NCI-H1694 (cell line): ENCODE measurements at places on chromosomes 6 and 20.

DNA sequence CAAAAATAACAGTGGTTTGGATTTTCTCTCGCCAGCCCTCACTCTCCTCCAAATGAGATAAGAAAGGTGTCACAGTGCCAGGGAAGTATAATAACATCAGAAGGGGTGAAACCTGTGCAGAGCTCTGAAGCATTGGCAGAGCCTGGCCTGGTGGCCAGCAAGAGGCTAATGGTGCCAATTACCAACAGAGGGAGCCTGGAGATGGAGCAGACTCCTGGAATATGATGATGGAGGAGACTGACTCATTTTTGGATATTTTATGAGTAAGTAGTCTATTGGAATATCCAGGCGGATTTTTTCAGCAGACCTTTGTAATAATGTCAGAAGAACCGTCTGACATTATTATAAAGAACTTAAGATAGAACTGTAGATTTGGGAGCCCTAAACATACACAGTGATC, 442.6 kb upstream of the MARCKS start:
- peak; percentile 4 for DNase-seq

GRCh38 chr20:32638848-32639247, 34.9 kb downstream of the C20orf203 start:
- no peak for DNase-seq

GRCh38 chr6:113184291-113184690, 672.9 kb upstream of the MARCKS start:
- no peak for DNase-seq

- DNase-seq = no peak
Observed at GRCh38 chr6:143357561-143358255, 92.8 kb downstream of the ADAT2 start.

- no peak for DNase-seq
Observed at GRCh38 chr6:167236239-167236571, 54.9 kb upstream of the UNC93A start.

DNA sequence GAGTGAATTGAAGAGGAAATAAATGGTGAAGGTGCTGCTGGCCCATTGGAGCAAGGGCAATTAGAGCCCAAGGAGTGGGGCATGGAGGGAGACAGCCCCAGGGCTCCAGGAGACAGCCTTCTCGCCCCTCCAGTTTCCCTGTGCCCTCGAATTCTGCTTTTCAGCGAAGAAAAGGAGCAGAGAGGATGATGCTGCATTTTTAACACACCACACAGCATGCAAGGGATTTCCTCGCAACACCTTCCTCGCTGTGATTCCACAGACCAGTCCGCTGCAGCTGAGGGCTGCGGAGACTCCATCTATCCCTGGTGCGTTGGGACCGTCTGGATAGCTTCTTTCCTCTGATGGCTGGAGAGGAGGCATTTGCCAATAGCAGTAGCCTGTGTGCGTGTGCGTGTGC, 41.7 kb downstream of the PTCHD4 start:
- no peak for DNase-seq

- DNase-seq = no peak
Observed at GRCh38 chr20:2741463-2741862, 48.9 kb downstream of the EBF4 start.

GRCh38 chr6:133062077-133062476, 179.1 kb upstream of the EYA4 start:
- DNase-seq = no peak

DNA sequence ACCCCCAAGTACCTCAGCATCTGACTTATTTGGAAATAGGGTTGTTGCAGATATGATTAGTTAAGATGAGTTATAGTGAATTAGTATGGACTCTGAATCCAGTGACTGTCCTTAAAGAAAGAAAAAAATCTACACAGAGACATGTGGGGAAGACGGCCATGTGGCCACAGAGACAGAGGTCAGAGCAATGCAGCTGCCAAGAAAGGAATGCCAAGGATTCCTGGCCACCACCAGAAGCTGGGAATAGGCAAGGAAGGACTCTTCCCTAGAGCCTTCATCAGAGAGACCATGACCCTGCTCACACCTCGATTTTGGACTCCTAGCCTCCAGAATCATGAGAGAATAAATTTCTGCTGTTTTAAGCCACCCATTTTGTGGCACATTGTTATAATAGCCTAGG, 81.8 kb downstream of the FYN start:
- no peak for DNase-seq

DNA sequence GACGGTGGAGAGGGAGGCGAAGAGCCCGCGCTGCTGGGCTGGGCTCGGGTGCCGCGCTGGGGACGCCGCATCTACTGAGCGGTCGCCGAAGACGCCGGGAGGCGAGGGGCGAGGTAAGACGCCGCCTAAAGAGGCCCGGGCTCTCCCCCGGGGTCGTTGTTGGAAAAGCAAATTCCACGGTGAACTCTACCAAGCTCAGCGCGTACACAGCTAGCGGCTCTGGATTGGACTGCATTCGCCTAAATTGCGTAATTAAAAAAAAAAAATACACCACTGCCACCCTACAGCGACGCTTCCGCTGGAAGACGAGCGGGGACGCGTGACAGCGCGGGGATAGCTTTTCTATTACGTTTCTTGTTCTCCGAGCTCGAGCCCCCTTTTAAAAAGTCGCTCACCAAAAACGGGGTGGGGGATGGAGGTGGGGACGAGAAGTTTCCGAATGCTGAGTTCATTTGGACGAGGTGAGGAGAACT, 92.0 kb upstream of the PRDM1 start:
- DNase-seq = no peak

- DNase-seq = no peak
Observed at GRCh38 chr20:31593221-31594001, 11.7 kb upstream of the ID1 start.

- DNase-seq = no peak
Observed at GRCh38 chr6:54074578-54075195, 36.6 kb upstream of the MLIP start.

DNA sequence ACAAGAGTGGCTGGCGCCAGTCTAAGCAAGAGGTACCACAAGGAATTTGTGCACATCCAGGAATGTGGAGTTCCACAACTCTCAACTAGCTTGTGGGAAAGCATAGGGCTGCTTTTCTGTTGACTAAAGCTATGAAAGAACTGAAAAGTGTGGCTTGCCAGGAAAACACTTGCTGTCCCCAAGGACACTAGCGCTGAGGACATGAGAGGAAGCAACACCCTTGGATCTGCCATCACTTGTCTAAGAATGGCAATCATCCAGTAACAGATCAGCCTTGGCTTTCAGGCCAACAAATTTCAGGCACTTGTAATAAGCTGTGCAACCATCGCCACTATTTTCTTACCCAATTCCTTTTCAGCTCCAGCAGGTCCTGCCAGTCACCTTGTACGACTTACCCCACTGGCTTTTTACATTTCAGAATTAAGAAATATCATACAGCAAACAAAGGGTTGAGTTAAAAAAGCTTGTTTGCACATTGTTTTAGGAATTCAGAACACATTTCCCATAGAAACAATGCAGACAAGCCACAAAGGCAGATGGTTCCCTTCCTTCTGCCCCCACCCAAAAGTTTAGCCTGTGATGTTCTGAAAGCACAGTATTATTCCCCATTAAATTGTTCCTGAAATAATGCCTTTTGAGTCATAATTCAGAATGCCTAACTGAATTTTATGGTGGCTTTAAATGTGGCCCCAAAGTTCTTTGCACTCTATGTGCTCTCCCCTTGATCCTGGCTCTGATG, 57.9 kb upstream of the SSTR4 start:
- DNase-seq = no peak

GRCh38 chr20:38799203-38799602, 6.3 kb upstream of the PPP1R16B start:
- no peak for DNase-seq

DNA sequence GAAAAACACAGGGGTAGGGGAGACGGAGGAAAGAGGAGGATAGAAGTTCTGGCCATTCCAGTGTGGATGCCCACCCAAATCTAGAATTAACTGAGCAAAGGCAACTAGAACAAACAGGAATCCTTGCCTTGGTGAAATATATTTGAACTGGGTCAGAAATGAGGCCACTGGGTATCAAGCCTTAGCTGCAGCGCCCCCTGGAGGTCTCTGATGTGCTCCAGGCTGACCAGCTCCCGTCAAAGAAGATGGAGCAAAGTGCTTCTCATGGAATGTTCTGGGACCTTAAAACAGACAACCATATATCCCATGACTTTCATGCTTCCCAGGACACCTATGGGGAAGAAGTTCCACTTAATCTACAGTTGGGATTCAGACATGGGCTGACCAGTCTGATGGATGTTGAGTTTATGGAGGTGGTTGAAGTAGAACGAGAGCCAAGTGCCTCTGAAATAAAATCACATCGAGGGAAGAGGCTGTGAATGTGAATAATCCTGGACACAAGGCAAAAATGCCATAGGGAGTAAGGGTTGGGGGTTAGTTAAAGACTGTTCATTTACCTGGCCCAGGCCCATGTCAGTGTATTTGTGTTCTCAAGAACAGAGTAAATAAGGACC, 50.4 kb downstream of the HLA-DPB1 start:
- no peak for DNase-seq

GRCh38 chr6:101918471-101918870, 525.0 kb downstream of the GRIK2 start:
- DNase-seq = no peak

DNA sequence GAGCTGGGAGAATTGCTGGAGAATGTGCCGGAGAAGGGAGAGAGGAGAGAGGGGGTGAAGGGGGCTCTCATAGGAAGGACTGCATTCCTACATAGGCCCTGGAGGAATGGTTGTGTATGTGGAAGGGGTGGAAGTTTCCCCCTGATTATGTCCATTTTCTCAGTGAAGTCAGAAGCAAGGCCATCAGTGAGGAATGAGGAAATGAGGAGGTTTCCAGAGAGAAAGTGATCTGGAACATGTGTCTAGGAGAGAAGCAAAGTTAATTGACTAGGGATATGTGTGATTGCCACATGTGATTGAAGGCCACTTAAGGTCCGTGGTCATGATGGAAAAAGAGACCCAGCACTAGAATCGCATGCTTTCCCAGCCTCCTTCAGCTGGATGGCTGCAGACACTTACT, 42.3 kb downstream of the TBPL1 start:
- no peak for DNase-seq

- DNase-seq = no peak
Observed at GRCh38 chr6:169849396-169849795, 98.0 kb downstream of the ERMARD start.

- no peak for DNase-seq
Observed at GRCh38 chr6:130752267-130752666, 74.9 kb upstream of the SMLR1 start.

DNA sequence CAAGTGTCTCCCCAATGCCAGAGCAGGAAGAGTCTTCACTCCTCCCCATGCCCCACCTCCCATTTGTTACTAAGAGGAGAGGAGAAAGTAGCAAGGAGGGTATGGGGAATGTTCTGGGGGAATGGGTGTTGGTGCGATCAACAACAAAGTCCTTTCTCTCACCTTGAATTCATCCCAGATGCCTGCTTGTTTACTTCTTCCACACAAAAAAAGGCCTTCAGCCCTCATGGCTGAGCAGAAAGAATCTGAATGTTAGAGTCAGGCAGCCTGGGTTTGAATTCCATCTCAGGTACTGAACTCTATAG, 9.9 kb downstream of the MOG start:
- DNase-seq = no peak

DNA sequence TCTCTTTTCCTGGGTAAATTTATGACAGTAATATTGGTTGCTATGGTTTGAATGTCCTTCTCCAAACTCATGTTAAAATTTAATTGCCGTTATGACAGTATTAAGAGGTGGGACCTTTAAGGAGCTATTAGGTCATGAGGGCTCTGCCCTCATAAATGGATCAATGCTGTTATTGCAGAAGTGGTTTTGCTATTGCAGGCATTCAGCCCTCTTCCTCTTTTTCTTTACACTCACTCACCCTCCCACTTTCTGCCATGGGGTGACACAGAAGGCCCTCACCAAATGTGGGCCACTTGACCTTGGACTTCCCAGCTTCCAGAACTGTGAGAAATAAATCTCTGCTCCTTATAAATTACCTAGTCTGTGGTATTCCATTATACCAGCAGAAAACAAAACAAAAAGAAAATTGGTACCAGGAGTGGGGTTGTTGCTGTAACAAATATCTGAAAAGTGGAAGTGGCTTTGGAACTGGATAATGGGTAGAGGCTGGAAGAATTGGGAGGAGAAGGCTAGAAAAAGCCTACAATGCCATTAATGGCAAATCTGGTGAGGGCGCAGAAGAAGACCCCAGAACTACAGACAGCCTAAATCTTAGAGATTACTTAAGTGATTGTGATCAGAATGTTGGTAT, 24.8 kb upstream of the IGF2R start:
- no peak for DNase-seq

DNA sequence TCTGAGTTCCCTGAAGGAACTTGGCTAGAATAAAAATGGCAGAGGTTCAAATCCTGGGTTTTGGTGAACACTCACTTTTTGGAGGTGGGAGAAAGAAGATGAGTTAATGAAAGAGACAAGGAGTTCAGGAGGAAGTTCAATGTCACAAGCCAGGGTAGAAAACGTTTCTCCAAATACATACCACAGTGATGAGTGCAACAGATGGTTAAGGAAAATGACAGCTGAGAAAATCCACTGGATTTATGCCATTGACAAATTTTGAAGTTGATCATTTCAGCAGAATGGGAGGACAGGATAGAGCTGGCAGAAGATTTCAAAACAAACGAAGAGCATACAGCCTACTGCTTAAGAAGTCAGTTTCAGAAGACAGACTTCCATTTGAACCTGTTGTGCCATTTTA, 122.7 kb downstream of the GFRAL start:
- DNase-seq = no peak

- no peak for DNase-seq
Observed at GRCh38 chr6:41497994-41498393, 48.2 kb upstream of the FOXP4 start.
